ENCODE measurements at places on chromosomes 7 and 10. TPM values are rescaled to one million over a fixed set of nuclear protein-coding genes. Genes with fewer than 3 reads are reported as not detected.

DNA sequence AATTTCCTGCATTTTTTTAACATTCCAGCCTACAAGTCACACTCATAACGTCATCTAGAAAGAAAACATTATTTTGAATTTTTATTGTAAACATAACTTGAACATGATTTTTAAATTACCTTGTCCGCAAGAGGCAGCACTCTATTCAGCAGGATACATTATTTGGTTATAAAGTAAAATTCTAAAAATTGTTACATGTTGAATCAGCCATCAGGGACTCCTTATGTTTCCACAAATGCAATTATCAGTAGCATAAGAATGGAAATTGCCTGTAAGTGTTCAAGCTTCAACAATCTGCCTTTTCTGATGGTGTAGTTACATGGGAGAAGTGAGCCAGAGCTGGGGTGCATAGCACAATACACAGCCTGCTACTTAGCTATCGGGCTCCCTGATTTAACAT is 97.5 kb downstream of the ZNF365 start:
- DNase-seq, result no peak

DNA sequence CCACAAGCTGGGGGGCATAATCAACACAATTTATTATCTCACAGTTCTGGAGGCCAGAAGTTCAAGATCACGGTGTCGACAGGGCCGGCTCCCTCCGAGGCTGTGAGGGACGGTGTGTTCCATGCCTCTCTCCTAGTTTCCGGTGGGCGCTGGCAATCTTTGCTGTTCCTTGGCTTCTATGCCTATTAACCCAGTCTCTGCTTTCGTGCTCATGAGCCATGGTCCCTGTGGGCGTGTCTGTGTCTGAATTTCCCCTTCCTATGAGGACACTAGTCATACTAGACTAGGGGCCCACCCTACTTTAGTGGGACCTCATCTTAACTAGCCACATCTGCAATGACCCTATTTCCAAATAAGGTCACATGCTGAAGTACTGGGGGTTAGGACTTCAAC is 29.4 kb downstream of the HIPK2 start:
- DNase-seq, result no peak

- no peak for DNase-seq
Observed at GRCh38 chr10:132430231-132430743, 33.3 kb downstream of the PWWP2B start.

DNA sequence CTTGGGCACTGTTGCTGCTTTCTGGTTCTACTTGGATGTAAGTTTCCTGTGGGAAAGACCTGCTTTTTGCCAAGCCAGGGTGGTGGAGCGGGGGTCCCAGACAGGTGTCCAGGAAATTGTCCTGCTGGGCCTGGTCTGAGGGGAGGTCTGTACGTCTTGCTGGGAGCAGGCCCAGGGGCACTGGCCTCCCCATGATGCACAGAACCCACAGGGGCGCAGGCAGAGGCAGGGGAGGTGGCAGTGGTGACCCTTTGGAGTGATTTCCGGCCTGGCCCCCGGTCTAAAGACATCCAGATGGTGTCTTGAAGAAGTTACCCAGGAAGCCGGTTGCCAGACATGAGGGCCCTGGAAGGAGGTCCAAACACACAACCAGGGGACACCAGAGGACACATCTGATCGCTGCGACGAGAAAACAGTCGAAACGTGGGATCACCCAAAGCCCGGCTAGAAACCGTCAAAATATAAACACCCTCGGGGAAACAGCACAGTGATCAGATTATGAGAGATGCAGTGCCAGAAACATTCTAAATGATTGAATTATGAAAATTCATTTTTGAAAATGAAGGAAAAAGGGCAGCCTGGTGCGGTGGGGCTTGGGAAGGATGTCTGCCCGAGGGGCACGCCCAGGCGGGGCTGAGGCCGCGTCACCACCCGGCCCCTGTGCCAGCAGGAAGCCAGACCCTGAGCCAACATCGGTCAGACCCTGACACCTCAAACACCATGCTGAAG is 59.6 kb downstream of the TMEM270 start:
- DNase-seq, result no peak

DNA sequence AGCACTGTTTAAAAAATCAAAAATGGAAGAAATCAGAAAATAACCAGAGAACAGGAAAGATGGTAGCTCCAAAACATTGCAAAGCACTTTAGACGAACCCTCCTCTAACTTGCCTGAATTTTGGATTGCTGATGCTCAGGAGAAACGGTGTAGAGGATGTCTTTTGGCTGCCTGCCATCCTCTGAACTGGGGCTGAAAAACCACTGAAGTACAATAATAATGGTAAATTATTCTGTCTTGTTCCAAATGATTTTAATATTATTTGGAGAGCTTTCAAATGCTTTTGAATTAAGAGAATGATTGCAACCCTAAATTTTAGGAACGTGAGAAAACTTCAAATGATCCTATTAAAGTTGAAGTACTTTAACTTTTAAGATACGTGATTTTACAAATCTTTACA is 167.3 kb upstream of the SLC13A1 start:
- no peak for DNase-seq

DNA sequence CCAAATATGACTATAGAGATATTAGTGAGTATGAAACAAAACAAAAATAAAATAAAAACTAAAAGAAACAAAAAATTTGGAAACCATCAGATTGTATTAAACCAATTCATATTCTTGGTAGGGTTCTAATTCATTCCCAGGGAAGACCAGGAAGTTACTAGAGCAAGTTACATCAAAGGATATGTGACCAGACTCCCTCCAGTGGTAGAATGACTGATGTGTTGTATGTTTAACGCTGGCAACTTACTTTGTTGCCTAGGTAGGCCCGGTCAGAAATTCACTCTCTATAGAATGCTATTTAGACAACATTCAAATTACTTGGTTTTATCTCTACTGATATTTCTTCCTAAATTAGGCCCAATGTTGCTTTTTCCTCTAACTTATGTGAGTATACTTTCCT is 5.2 kb downstream of the PHYHIPL start:
- peak; percentile 46 for DNase-seq

DNA sequence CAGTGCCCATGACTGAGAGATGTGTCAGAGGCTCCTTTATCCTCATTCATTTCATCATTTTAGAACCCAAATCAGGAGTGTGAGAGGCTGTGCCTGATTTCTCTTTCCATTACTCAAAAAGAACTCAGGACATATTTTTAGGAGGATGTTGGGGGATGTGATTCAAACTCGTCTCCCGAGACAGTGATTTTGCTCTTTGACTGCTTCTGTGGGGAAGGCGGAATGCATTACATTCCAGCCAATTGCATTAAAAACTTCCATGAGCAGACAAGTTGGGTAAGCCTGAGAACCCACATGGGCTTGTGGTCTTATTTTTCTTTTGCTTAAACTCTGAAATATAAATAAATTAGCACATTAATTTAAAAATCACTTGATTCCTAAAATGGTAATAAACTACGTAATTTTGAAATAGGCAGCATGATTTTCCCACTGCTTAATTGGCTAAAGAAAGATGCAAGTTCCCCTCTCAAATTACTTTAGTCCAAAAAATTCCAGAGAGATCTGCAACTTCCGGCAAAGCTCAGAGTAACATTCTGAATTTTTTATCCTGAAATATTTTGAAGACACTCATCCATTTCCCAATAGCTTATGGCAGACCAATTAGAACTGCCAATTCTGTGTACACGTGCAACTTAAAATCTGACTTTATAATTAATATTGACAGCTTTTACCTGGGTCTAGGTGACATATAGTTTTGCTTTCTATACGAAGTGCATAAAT is 185.6 kb downstream of the C7orf25 start:
- DNase-seq, result no peak

- no peak for DNase-seq
Observed at GRCh38 chr7:132295175-132295574, 281.1 kb downstream of the PLXNA4 start.

DNA sequence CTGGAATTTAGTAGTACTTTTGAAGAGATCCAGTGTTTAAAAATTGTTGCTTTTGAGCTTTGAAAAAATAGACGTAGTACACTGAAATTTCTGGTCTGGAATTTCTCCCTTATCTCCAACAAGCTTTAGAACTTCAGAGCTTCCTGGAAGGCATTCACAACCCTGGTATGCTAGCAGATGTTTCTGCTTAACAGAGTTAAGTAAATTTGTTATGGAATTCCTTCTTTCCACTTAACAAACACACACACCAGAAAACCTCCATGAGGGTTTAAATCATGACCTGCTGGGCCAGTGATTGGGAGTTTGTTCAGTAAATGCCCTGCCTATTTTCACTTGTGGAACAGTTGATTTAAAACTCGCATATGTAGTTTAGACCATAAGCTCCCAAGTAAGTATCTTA is 13.7 kb downstream of the ASB15 start:
- DNase-seq, result no peak

- DNase-seq, result no peak
Observed at GRCh38 chr7:134293002-134293740, 23.6 kb downstream of the SLC35B4 start.

DNA sequence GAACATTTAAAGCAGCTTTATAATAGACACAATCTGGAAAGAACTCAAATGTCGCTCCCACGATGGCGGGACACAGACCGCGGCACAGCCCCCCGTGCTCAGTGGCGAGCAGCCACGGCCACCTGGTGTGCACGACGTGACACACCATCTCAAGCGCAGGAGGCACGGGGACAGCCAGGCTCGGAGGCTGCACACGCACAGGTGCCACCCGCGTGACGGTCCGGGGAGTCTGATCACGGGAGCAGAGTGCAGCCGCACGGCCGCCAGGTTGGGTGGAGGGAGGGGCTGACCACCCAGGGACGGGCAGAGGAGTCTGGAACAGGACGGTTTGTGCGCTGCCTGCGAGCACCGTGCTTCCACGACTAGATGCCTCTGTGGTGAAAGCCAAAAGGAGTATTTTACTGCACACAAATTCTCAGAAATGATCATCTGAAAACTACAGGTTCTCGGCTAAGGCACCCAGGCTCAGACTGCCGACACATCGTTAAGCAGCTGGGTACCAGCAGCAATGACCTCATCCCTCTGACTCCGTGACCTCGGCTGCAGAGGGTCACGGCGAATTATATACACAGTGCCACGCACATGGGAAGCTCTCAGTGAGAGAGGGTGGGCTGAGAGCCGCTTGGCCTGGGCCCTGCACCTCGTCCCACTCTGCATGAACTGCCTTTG is 7.5 kb upstream of the GPER1 start:
- no peak for DNase-seq

DNA sequence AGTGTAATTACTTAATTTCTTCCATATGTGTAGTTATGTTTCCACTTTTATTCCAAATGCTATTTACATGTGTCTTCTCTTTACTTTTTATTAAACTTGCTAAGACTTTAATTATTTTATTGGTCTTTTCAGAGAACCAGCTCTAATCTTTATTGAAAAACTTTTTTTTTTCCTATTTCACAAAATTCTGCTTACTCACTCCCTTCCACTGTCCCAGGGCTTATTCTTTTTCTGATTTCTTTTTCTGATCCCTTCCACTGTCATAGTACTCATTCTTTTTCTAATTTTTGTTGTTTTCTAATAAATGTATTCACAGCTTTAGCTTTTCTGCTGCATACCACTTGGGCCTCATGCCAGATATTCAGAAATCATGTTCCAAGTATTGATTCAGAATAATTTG is 82.7 kb downstream of the CNOT4 start:
- no peak for DNase-seq

DNA sequence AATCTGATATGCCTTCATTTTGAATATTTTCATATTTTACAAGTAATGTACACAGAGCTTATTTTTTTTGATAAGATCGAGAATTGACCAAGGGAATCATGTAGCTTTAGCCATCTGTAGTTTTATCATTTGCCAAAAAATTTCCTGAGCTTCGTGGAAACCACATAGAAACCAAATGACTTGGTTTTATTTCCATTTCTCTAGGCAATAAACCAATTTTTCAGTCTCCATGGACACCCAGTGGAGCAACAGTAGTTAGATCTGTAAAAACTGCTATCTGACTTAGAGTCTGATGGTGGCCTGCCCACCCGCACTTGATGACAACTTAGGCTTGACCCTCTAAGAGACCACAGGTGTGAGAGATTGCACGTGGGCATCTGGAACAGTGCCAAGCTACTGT is 127.8 kb upstream of the CDK6 start:
- no peak for DNase-seq

- peak; percentile 57 for DNase-seq
Observed at GRCh38 chr10:70549962-70550458, 52.5 kb downstream of the PRF1 start.

The DOCK4 gene
- total RNA-seq, result 29.7 TPM

The OR9A2 gene
- 0.20 TPM for total RNA-seq

The IFRD1 gene
- total RNA-seq, result 63.4 TPM

The CTAGE8 gene
- total RNA-seq, result 5.3 TPM

The ZNF503 gene
- 5.6 TPM for total RNA-seq
